Lung (tissue), 17 donors: ENCODE measurements at places on chromosomes 7 and 10. TPM values are rescaled to one million over a fixed set of nuclear protein-coding genes. Genes with fewer than 3 reads are reported as not detected.

The RTKN2 gene
- 7.1 TPM for total RNA-seq

The BTBD16 gene
- total RNA-seq = 0.67 TPM

DNA sequence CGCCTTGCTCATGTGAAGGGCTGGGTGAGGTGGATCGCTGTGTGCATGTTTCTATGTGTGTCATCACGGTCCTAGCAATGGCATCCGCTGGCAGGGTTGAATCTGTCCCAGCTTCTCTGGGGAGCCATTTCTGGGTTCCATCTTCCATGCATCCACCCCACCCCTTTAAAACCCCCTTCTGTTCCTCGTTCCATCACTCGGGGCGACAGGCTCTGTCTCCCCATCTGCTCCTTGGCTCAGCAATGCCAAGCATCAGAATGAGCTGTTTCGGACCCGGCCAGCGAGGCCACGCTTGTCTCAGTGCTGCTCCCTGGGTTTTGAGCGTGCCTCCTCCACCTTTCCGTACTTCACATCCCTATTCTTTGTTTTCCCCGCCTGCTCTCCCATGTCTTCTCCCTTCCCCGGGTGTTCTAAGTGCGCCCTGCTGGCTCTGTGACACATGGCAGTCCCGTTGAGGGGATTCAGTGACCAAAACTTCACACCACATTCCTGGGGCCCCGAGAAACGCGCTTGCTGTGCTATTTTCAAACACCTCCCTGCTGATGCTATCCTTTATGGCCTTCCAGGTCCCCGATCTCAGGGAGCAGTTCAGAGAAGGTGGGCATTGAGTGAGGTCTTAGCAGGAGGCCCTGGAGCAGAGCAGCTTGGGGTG lies 554.1 kb upstream of the FOXK1 start:
- no peaks in the 10 kb centered on the region for H3K27me3 ChIP-seq
- H3K4me1 ChIP-seq = no peaks in the 10 kb centered on the region
- no peak overlapping the region for H3K4me3 ChIP-seq

DNA sequence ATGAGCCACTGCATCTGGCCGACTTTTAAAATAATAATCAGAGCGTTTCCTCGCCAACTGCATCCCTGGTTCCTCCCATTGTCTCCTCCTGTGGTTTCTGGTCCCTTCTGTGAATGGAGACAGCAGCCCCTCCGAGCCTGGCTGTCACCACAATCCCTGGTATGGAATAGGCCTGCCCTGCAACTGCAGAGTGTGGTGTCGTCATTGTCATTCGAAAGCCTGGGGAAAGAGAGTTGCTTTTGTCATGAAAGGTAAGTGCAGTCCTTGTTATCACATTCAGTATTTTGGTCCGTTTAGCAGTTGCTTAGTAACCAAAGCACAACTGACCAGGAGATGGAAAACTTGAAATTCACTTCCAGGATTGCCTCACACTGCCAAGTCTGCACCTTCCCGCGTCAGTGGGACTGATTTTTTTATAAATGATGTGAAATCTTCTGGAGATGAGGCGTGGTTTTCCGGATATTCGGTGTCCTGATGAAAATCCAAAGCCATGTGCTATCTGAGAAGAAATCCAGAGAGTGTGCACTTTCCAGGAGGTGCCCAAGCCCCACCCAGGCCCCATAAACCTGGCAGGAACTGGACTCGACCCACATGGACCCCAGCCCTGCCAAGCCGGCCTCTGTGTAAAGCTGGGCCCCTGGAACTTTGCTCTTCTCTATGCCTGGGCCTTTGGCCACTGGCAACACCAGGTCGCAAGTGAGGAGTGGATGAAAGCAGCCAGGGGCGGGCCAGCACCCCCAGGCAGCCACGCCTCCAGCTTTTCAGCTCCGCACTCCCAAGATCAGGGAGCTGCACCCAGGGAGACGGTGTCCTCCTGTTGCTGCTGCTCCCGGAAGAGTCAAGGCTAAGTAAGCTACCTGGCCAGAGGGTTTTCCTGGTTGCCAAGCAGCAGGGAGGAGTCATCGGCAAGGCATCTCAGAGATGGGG lies 133.7 kb upstream of the SH2B2 start:
- H3K4me3 ChIP-seq = no peak overlapping the region
- peak overlapping the region; percentile 6 for H3K27ac ChIP-seq
- no peaks in the 10 kb centered on the region for H3K36me3 ChIP-seq
- H3K4me1 ChIP-seq = no peaks in the 10 kb centered on the region
- DNase-seq = peak; percentile 60
- H3K27me3 ChIP-seq = no peaks in the 10 kb centered on the region

DNA sequence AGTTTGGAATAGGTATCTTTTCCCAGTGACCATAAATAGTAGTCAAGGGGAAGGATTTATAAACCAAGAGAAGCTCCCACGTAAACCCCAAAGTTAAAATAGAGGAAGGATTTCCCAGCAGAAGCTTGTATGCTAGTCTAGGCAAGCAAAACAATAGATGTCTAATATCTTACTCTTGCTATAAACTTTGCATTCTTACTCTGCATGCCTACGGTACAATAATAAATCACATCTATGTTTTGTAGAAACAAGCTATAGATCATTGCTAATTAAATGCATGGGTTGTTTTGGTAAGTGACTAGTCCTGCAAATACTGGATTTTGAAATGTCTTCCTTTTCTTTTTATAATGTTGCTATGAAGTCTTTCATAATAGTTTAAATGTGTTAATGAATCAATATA lies 585.5 kb downstream of the INHBA start:
- H3K27me3 ChIP-seq = no peaks in the 10 kb centered on the region
- no peaks in the 10 kb centered on the region for H3K4me1 ChIP-seq
- H3K36me3 ChIP-seq = no peaks in the 10 kb centered on the region
- H3K27ac ChIP-seq = no peak overlapping the region
- no peak for DNase-seq
- no peak overlapping the region for H3K4me3 ChIP-seq

DNA sequence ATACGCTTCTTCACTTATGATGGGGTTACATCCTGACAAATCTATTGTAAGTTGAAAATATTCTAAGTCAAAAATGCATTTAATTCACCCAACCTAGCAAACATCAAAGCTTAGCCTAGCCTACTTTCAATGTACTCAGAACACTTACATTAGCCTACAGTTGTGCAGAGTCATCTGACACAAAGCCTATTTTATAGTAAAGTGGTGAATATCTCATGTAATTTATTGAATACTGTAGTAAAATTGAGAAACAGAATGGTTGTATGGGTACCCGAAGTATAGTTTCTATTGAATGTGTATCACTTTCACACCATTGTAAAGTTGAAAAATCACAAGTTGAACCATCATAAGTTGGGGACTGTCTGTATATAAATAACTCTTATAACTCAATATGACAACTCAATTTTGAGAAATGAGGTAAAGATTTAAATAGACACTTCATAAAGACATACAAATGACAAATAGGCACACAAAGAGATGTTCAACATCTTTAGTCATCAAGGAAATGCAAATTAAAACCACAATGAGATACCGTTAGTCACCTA lies 73.9 kb downstream of the C10orf90 start:
- H3K36me3 ChIP-seq = no peaks in the 10 kb centered on the region
- H3K4me1 ChIP-seq = no peaks in the 10 kb centered on the region
- no peak overlapping the region for H3K27ac ChIP-seq
- H3K27me3 ChIP-seq = no peaks in the 10 kb centered on the region
- no peak for DNase-seq
